Activated naive CD4-positive, alpha-beta T cell treated with anti-CD3 and anti-CD28 coated beads, Interleukin-2, amount 50 U/mL, for 72 hours (primary cell): ENCODE measurements at places on chromosomes 1 and 21.

DNA sequence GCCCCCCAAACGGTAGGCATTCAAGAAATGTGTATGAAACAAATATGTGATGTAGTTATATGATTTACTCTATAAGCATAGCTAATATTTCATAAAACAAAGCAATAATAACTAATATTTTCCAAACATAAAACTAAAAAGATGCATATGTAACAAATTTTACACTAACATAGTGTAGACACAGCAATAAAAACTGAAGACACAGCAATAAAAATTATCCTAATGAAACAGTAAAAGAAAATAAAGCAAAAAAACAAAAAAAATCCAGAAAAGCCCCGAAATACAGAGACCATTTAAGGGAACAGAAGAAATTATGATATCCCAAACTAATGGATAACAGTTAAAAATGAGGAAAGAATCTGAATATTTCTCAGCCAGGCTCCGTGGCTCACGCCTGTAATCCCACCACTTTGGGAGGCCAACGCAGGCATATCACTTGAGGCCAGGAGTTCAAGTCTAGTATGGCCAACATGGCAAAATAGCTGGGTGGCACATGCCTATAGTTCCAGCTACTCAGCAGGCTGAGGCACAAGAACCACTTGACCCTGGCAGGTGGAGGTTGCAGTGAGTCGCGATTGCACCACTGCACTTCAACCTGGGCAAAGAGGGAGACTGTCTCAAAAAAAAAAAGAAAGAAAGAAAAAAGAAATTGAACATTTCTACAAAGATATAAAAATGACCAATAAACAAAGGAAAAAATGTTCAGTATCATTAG lies 38.2 kb upstream of the PSMG1 start:
- DNase-seq = no peak

GRCh38 chr21:42229676-42230075 lies 10.7 kb downstream of the ABCG1 start:
- DNase-seq = no peak

- DNase-seq = no peak
These were observed 263.7 kb downstream of the TNR start for GRCh38 chr1:175479521-175480342.

DNA sequence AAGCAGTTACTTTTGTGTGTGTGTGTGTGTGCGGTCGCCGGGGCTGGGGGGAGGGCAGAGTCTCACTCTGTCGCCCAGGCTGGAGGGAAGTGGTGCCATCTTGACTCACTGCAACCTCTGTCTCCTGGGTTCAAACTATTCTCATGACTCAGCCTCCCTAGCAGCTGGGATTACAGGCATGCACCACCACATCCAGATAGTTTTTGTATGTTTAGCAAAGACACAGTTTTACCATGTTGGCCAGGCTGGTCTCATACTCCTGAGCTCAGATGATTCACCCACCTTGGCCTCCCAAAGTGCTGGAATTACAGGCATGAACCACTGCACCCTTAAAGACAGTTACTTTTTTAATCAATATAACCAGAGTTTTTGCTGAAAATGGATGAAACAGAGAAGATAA lies 207.0 kb downstream of the PTPRC start:
- no peak for DNase-seq

DNA sequence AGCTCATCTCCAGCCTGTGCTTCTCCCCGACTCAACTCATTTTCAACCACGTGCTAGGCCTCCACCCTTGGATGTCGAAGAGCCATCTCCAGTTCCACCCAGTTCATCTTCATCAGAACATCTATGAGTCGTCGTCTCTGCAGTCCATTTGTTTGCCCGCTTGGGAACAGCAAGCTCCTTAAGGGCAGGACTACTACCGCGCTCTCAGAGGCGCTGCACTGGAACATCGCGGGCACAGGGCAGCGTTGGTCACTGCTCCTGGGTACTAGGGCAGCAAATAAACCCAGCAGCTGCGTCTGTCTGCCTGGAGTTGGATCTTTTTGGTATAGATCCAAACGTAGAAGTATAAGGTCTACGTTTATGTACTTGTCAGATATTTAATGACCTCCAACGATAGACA lies 478 bp upstream of the PRDM2 start:
- DNase-seq = no peak

DNA sequence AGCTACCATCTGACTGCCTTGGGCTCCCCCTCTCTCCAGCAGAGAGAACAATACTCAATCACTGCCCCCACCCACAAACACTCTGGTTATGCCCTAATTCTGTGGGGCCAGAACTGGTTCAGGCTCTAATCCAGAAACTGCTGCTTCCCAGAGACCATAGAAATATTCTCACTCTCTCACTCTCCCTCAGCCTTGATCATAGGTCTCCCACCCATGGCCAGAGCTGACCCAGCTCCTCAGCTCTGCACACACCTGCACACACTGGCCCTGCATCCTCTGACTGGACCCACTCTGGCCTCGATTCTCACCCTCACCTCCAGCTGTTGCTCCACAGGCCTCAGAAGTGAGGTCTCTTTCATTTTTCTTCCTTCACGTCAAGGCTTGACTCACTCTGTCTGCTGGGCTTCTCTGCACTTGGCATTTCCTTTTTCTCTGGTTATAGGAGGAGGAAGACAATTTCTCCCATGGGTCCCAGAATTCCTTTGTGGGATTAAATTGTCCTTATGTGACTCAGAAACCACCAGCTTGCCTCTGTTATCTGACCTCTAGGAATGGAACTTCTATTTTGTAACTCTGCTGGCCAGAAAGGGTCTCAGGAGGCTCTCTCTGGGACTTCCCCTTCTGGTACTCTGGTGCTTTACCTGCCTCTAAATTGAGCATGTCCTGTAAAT lies 15.6 kb upstream of the ZMYM6 start:
- no peak for DNase-seq

- no peak for DNase-seq
These were observed 198.9 kb upstream of the UBE2U start for GRCh38 chr1:64004451-64005025.

DNA sequence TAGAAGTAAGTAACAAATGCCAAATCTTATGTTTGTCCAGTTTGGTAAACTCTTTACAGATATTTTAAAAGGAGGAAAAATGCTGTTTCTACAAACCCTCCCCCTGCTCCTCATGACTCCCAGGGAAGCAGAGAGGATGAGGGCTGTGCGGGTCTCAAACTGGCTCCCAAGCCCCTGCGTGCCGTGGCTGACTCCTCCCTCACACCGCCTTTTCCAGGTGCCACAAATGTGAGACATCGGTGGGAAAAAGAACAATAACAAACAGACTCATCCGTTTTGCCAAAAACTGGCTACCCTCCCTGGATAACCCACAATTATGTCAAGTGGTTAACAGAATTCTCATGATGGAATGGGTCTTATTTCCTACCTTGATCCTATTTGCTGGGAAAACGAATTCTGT lies 594.6 kb downstream of the PTPRU start:
- no peak for DNase-seq

DNA sequence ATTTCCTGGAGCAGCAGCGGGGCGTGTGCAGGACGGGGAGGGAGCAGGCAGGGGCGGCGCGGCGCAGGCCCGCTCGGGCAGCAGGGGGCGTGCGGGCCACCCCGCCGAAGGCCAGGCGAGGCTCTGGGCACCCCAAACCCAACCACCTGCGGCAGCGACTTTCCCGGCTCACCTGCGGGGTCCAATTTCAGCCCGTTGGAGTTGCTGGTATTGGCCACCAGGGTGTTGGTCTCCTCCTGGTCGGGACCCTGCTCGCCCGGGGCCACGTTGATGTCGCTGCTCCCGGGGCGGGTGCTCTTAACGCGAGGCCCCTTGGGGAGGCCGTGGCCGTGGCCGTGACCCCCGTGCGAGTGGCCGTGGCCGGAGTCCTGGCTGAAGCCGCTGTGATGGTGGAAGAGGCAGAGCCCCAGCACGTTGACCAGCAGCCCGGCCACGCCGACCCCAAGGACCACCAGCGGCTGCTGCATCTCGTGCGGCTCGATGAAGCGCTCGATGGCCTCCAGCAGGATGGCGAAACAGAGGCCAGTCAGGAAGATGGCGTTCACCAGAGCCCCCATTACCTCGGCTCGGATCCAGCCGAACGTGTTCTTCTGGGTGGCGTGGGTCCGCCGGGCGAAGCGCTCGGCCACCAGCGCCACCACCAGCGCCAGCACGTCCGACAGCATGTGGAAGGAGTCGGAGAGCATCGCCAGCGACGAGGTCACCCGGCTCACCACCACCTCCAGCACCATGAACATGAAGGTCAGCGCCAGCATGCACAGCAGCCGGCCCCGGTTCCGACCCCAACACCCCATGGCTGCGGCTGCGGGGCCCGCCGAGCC lies 932 bp downstream of the SLC30A1 start:
- DNase-seq = peak; percentile 69

- no peak for DNase-seq
These were observed 39.4 kb upstream of the VTCN1 start for GRCh38 chr1:117250061-117250606.

DNA sequence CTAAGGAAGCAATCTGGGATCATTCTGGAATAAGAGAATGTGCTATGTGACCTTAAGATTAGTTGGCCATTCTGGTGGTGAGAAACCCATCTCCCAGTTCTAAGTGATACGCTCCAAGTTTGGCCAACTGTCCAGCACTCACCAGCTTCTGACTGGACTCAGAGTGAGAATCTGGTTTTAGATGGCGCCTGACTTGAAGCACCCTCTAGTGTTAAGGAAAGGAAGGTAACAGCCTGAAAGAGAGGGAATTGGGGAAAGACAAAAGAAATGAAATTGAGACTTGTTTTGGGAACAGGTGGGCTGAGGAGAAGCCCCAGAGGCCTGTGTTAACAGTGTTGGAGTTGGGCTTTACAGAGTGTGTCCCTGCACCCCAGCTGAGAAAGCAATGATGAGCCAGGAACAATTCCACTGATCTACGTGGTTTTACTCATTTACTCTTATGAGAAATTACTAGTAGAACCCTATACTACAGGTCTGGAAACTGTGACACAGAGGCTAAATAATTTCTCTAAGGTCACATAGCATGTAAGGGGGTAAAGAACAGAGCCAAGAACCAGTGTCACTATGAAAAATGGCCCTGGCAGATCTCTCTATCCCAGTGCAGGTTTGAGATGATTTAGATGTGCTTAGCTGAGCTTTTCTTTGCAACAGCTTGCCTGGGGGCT lies 9.3 kb upstream of the FCAMR start:
- DNase-seq = no peak

GRCh38 chr1:25795946-25796810 lies 3.8 kb upstream of the SELENON start:
- DNase-seq = peak; percentile 51

DNA sequence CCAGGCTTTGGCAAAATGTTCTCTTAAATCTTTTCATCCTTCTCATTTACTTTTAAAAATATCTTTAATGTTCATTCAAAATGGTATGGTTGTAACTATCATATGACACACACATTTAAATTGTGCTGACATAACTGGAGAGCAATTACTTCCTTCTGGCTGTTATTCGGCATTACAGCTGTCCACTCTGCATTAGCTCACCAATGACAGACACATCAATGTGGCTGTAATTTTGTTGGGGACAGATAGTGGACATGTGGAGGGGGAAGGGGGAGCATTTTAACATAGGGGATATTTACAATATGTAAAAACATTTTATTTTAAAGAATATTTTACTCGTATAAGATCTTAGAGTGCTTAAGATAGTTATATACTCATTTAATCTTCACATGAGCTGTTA lies 319.8 kb downstream of the HMCN1 start:
- DNase-seq = no peak

DNA sequence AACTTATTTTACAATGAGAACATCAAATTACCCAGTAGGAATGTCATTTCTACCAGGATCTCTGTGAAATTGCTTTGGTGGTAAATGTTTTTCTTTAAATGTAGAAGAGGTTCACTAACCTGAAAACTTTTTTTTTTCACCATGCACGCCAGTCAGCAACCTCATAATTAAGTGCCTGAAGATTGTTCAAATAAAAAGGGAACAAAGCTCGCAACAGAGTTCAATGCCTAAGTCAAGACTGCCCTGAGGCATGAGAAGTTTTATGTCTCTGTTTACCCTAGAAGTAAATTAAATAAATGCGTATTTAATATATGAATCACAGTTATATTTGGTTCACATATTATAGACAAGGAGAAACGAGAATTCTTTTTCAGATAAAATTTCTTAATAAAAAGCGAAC lies 13.8 kb upstream of the SYDE2 start:
- DNase-seq = no peak

GRCh38 chr21:34570313-34570712 lies 44.6 kb downstream of the RCAN1 start:
- no peak for DNase-seq
